HAP-1 (cell line): ENCODE measurements at places on chromosomes 3 and 15.

DNA sequence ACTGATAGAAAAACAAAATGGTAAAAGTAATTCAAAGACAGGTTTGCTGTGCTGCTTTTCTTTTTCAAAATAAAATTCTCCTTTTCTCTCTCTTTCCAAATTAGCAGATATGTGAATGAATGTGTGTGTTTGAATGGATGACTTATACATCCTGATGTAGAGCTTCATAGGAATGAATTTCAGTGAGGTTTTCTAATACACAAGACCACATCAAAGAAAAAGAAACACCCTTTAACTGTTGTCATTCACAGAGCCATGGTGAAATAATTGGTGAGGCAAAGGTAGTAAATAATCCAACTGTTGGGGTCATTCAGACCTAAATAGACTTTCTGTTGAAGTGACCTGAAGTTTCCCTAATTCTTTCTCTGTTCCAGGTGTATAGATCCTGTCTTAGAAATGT lies 139.1 kb upstream of the ZPLD1 start:
- DNase-seq, result no peak

DNA sequence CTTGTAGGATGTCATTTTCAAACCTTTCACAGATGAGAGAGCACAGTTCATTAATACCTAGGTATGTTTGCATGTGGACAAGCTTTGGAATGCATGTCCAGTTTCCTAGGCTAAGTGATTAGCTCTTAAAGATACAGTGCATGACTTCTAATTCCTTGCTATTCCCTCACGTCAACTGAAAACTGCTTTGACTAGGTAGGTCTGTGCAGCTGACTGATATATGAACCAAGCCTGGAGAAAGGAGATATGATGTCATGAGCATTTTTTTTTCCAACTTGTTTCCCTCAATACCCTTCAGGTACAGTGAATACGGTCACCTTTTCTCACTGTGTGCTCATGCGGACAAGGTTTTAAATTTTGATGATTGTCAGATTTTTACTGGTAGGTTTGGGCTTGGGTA lies 41.6 kb upstream of the TASOR start:
- no peak for DNase-seq

GRCh38 chr3:79551997-79552396 lies 215.8 kb downstream of the ROBO1 start:
- no peak for DNase-seq

GRCh38 chr15:101390462-101390861 lies 95.4 kb upstream of the SNRPA1 start:
- DNase-seq, result no peak
